Transverse colon (tissue), 4 donors: ENCODE measurements at places on chromosomes 2 and 18.

DNA sequence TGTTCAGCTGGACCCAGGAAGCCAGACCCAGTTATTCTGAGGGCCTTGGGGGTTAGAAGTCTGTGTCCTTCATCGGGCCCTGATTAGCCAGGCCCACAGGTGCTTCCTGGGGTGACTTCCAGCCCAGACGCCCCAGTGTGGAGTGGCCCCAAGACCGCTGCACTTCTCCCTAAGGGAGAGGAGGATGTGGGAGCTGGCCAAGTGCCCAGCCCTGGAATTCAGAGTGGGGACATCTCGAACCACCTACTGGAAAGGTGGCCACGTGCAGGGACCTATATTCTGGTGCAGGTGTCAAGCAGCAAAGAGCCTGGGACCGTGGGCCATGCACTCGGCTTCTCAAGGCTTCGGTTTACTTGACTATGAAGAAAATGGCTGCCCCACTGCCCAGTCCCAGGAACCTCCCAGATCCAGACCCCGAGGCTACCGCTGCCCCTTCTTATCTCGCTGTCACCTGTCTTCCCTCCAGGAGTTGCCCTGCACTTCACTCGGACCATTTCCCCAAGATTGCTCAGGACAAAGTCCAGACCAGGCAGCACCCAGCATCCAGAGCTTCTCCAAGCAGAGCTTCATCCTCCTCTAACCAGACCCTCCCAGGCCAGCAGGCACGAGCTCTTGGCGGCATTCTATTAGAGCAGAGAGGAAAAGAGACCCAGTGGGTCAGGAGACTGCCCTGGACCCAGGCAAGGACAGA, 142.8 kb upstream of the ID2 start:
- no peak for DNase-seq

DNA sequence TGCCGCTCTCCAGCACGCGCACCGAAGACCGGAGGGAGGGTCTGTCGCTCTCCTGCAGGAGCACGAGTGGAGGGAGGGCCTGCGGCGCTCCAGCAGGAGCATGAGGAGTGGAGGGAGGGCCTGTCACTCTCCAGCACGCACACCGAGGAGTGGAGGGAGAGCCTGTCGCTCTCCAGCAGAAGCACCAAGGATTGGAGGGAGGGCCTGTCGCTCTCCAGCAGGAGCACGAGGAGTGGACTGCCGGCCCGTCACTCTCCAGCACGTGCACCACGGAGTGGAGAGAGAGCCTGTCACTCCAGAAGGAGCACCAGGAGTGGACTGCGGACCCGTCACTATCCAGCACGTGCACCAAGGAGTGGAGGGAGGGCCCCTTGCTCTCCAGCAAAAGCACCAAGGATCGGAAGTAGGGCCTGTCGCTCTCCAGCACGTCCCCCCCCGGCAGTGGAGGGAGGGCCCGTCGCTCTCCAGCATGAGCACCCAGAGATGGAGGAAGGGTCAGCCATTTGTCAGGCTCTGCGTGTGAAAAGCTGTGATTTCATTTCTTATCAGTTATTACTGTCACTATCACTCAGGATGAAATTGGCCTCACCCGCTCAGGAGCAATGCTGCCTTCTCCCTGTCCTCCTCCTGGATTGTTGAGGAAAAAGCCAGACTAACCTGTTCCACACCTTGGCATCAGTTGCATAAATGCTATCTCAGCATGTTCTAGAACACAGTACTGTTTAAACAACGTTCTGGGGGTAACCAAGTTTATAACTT, 35.9 kb downstream of the ADI1 start:
- peak; percentile 55 for DNase-seq

- DNase-seq = no peak
Measured at GRCh38 chr2:10977003-10977402, 65.3 kb downstream of the KCNF1 start.

DNA sequence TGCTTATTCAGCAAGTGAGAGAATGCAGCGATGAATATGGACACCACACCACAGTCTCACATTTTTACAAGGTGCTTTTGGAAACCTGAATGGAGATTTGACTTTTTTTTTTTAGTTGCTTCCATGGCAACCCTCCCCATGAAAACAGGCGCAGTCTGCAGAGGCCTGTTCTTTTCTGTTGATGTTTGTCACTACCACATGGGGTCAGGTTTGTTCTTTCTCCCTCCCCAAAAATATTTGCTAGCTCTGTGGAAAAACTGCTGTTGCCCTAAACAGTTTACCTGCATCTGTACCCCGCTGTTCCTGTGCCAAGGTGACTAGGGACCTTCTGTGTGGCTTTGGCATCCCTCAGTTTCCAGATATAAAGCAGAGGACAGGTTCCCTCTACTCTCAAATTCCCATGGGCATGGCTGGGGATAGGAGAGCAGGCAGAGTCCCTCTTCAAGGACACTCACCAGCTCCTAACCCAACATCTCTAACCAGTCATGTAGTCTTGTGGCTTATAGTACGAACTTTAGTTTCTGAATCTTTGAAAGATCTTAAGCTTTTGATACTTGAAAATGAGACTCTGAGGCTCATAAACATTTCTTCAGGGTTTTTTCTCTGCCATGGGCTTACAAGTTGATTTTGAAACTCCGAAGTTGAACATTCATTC, 14.7 kb upstream of the MAPRE2 start:
- DNase-seq = no peak

- no peak for DNase-seq
Measured at GRCh38 chr18:64245126-64245861, 96.4 kb upstream of the LINC00305 start.

DNA sequence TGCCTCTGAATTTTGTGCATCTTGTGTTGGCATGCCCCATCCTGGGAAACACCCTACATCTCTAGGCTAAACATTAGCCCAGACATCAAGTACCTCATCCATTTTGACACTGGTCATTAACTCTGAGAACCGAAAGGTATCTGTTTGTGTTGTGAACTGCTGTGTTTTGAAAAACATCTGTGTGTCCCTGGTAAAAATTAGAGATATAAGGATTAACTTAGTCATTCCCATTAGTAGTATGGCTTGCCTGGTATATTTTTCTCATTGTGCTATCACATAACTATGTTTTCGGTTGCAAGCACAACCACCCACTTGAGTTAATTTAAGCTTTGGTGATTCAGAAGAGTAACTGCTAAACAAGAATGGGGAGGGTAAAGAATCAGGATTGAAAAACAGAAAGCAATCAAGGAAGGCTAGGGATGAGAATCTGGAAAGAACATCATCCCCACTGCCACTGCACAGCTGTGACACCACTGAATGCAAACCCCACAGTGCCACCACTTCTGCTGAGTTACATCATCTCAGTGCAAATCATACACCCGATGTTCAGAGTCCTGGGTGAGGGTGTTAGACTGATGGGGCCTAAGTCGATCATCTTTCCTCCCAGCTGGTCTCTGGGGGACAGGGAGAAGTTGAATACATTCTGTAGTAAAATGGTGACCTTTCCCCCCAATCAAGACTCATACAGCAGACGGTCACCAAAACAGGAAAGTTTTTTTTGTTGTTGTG, 234.0 kb downstream of the EPHA4 start:
- no peak for DNase-seq

DNA sequence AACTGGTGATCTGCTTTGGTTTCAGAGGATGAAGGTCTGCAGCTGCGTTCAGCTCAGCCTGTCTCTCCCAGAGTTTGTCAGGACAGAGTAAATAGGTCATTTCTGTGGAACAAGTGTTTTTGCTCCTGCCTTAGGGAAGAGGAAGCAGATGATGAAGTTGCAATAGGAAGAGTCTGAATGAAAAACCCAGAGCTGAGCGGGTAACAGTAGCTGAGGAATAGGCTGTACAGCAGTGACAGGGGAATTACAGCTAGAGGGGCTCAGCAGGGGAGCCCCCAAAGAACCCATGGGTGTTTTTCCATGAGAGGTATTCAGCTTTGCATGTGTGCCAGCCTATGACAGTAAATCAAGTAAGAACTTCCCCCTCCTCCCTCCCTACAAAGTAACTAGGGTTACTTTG, 10.3 kb upstream of the CYBRD1 start:
- DNase-seq = no peak

DNA sequence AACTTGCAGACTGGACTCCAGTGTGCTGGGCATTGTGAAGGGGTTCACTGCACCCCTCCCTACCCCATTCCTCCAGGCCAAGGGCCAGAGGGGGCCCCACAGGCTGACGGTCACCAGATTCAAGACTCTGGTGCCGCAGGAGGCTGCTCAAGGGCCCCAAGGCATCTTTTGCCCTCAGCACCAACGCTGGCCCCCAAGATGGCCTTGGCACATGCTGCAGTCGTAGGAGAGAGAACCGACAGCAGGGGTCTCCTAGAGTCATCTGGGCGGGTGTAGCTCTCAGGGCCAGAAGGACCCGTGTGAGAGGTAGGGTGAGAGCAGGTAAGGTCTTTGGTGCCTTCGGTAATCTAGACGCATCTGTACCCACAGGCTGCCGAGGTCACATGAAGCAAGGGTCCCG, 18.7 kb upstream of the ODC1 start:
- no peak for DNase-seq

DNA sequence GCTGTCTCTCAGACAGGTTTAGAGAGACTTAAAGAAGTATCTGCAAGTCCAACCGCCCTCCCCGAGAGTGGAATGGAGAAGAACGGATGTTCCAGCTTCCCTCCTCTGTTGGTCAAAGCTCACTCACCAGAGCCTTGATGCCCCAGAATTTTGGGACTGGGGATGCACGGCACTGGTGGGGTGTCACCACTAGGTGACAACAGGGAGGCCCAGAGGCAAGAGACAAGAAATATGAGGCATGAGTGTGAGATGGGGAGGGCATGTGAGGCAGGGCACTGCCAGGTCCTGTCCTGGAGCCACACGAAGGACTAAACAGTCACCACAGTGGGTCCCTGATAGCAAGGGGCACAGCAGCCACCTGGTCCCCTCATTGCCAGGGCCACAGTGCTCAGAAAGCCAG, 35.1 kb upstream of the SH3BP4 start:
- DNase-seq = no peak

GRCh38 chr2:96239745-96240264, 26.0 kb downstream of the TMEM127 start:
- no peak for DNase-seq

GRCh38 chr2:239247401-239248245, 153.2 kb downstream of the HDAC4 start:
- DNase-seq = peak; percentile 8

DNA sequence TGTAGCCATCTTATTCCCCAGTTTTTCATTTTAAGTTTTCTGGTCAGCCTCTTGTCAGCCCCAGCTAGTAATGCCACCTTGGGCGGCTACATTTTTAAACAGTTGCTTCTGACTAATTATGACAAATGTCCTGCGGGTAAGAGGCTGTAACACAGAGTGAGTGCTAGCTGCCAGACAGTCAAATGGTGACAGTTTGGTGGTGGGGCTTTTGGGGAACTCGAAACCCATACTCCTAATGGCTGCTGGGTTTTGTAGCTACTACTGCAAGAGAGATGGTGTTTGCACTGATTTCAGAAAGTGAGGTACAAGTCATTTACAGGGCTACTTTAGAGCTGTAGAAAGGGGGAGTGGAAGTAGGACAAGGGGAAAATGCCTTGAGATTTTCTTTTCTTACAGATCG, 48.2 kb downstream of the ZCCHC2 start:
- DNase-seq = no peak

- DNase-seq = no peak
Measured at GRCh38 chr2:143717053-143717452, 587.8 kb downstream of the ARHGAP15 start.

DNA sequence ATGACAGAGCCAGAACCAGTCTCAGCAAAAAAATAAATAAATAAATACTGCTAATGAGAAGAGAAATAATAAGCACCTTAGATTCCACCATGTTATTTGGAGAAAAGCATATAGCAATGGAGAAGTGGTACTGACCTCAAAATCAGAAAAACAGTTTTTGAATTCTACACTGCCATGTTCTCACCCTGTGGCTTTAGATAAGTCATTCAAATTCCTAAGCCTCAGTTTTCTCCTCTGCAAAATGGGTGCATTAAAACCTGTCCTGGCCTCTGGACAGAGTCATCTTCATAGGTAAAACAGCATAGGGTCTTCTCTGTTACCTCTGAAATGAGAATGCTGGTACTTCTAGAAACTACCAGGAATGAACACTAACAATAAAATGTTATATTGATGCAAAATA, 62.2 kb upstream of the RMP24 start:
- DNase-seq = no peak

GRCh38 chr2:29492701-29493100, 377.5 kb downstream of the CLIP4 start:
- DNase-seq = no peak

DNA sequence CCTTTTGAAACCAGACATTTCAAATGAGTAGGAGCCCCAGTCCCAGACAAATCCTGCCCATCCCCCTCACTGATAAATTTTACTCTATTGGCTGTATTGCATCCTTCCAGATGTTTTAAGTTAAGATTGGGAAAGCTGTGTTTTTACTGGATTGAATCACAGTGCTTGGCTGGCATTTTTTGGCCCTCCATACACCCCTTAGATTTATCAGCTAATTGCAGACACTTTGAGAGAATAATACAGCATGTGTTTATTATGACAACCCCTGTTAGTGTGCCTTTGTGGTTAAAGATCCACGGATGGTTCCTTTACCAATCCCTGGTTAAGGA, 74.9 kb downstream of the ANTXR1 start:
- no peak for DNase-seq

DNA sequence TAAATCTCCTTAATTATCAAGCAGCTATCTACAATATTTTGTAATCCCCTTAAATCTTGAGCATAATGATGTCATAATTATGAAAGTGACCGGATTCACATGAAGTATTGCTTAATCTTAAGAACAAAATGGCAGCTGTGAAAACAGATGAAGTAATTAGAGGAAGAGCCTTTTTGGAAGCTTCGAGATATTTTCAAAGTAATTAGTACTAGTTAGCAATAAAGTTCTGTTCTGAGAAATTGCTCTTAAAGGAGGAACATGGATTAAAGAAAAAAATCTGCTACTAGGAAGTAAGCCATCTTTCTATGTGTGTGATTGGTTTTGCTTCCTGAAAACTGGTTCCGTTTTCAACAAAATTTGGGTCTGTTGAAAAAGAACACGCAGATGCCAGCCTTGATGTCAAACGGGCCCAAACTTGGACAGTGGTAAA, 18.3 kb downstream of the CLUL1 start:
- no peak for DNase-seq

- no peak for DNase-seq
Measured at GRCh38 chr18:74856928-74857327, 259.3 kb downstream of the ZNF407 start.

GRCh38 chr2:71882236-71882946, 265.3 kb downstream of the CYP26B1 start:
- DNase-seq = no peak

GRCh38 chr2:159285929-159286708, at the start of gene WDSUB1:
Gene WDSUB1 (minus strand): TSS chr2:159286703. CDS start chr2:159283069, 3,634 bp downstream.
- DNase-seq = peak; percentile 73

- DNase-seq = no peak
Measured at GRCh38 chr2:102778260-102778659, 16.4 kb downstream of the TMEM182 start.
